ENCODE measurements at places on chromosomes 5 and 9.
A peak's percentile ranks its signal among the peaks of the same experiment; 100 is the strongest.

- DNase-seq, result no peak
Observed at GRCh38 chr5:66967102-66967501, 229.5 kb downstream of the CD180 start.

- no peak for DNase-seq
Observed at GRCh38 chr9:127779136-127779981, 893 bp upstream of the SH2D3C start.

- no peak for DNase-seq
Observed at GRCh38 chr5:123204251-123204650, 115.2 kb downstream of the PRDM6 start.

DNA sequence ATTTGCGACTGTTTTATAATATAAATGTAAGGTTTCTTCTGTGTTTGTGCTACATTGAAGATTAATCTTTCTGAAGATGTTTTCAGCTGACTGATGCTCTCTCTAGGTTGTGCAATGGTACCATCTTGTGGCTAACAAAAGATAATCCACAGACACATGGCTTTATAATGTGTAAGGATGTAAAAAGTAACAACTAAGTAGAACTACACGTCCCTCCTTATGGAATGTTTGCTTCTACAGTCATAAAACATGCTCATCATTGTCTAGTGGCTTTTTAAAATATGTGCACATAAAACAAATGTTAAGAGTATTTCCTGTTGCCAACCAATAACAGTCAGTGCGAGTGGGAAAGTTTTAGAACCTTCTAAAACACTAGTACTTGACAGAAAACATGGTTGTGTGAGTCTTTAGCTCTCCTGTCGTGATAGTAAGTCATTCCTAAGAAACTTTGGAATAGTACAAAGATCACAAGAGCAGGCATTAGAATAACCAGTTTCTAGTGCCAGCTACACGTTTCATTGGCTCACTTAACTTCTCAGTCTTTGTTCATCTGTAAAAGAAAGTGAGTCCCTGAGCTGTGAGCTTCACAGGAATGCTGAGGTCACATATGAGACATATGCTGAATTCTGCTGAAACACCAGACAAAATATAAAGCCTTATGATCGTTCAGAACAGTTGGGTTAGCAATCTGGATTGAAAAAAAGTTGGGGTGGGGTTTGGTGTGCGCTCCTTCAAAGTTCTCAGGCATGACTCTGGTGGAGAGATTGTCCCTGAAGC lies 75.7 kb upstream of the GLIS3 start:
- DNase-seq, result peak; percentile 47

GRCh38 chr5:10266839-10267238 lies 16.8 kb downstream of the CCT5 start:
- no peak for DNase-seq

- DNase-seq, result no peak
Observed at GRCh38 chr5:142098931-142099330, 9.6 kb upstream of the NDFIP1 start.

DNA sequence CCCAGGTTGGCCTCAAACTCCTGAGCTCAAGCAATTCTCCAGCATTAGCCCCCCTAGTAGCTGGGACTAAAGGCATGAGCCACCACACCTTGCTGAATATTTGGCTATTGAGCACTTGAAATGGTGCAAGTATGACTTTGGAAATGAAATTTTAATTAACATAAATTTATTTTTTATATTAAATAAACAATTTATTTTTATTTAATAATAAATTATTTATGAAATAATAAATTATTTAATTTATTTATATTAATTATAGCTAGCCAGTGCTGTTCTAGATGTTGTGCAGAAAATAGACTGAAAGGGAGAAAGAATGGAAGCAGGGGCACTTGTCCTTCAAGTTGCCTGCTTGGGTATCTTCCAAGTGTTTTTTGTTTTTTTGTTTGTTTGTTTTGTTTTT lies 40.0 kb upstream of the CTNNA1 start:
- no peak for DNase-seq

DNA sequence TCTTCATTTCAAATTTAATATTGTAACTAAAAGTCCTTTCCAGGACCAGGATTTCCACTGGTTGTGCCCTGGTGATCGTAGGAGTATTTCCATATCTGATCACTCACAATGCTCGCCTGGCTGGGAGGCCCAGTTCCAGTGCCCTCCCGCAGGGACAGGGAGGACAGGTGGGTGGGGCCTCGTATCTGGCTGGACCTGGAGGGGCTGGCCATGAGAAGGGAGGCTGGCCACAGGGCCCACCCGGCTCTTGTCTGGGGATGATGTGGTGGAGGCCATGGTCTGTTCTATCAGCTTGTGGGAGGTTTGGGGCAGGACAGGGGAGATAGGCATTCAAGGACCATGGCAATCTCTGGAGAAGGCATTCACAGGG lies 286.4 kb downstream of the GADD45G start:
- DNase-seq, result no peak

DNA sequence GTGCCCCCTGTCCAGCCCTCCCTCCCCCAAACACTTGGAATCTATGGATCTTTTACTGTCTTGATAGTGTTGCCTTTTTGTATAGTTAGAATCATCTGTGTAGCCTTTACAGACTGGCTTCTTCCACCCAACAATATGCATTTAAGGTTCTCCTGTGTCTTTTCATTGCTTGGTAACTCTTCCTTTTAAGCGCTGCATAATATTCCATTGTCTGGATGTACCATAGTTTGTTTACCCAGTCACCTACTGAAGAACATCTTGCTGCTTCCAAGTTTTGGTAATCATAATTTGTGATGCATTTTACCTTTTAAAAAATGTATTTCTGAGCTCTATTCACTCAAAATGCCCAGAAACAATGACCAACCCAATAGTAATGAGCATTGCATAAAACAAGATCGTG lies 17.7 kb upstream of the LMX1B start:
- DNase-seq, result no peak

DNA sequence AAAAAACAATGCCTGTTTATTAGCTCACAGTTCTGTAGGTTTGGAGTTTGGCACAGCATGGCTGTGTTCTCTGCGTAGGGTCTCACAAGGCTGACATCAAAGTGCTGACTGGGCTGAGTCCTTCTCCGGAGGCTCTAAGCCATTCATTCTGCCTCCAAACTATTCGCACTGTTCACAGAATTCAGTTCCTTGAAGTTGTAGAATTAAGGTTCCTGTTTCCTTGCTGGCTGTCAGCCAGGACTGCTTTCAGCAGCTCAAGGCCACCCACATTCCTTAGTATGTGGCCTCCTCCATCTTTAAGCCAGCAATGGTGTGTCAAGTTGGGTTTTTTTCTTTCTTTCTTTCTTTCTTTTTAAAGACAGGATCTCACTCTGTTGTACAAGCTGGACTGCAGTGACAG lies 161.9 kb downstream of the CDH6 start:
- no peak for DNase-seq

- DNase-seq, result no peak
Observed at GRCh38 chr5:158875272-158875679, 224.4 kb downstream of the EBF1 start.

DNA sequence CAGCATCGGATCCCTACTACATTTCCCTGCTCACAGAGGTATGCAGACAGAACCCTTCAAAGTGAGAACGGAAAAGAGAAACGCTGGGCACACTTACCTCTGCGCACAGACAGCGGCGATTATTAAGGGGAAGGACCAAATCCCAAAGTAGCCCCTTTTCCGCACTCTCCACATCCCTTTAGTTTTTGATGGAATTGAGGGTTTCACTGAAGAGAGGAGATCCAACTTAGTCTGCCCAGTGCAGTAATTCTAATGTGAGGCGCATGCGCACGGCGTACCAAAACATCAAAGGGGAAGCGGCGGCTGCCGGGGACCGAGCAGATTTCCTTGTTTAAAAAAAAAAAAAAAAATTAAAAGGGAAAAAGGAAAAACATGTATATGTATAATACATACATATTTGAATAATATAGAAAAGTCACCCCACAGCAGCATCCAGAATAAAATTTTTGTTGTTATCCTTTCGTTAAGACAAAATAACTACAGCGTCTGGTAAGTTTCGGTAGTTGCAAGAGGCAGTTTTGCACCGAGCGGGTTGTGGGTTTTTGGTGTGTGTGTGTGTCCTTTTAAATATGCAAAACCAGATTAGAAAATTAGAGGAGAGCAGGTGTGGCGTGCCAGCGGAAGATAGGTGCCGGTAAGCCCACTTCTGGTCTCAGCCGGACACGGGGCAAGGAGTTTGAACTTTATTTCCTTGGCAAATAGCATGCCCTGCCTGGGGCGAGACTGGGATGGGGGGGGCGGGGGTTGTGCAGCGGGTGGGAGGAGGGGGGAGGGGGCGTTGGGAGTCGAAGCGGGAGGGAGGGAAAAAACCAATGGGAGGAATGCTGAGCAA lies at the start of gene GABRB2:
Gene GABRB2, minus strand, starts transcription at position 256 of the 832 bp plus-strand sequence. Its CDS starts 82 bp downstream, at position 174.
- peak; percentile 22 for DNase-seq

- DNase-seq, result no peak
Observed at GRCh38 chr5:143194206-143194605, 209.3 kb downstream of the NR3C1 start.

DNA sequence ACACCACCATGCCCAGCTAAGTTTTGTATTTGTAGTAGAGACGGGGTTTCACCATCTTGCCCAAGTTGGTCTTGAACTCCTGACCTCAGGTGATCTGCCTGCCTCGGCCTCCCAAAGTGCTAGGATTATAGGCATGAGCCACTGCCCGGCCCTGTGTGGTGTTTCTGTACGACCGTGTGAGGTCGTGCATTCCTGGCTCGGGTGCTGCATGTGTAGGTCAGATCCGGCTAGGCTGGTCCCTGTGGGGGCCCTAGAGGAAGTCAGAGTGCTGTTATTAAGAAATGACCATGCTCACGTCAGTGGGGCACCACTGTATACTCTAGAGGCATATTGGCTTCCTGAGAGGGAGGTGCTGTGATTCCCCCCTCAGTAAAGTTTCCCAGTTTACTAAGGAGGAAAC lies 13.7 kb downstream of the WNK2 start:
- no peak for DNase-seq

DNA sequence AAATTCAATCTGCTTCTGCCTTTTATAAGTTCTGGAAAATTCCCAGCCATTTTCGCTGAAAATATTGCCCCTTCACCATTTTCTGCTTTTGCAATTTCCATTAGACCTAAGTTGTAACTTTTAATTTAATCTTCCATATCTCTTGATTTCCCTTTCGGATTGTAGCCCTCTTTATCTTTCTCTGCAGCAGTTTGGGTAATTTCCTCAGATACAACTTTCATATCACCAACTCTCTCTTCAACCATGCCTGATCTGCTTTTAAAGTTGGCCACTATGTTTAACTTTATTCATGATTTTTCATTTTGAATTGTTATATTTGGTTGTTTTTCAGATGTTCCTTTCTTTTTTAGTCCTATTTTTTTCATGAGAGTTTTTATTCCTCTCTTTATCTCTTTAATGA lies 157.0 kb upstream of the VLDLR start:
- DNase-seq, result no peak

DNA sequence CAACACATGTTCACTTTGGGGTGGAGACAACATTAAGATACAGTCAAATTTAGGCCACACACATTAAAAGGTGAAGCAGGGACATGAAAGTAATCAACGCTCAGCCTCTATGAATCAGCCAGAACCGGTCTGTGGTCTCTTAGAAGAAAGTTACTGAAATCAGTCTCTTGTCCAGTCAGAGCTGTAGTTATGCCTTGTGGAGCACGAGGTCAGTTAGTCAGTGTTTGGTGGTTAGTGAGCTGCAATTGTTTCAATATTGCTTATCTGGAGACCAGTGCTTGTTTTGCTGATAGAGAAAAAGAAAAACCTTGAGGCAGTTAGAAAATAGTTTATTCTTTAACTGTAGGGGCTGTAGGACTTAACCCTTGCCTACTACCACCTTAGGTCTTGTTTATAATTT lies 157.8 kb upstream of the RASEF start:
- DNase-seq, result peak; percentile 85

GRCh38 chr5:135695656-135696313 lies 117.0 kb upstream of the CXCL14 start:
- DNase-seq, result no peak

- peak; percentile 29 for DNase-seq
Observed at GRCh38 chr5:170747851-170748250, 35.7 kb upstream of the GABRP start.

DNA sequence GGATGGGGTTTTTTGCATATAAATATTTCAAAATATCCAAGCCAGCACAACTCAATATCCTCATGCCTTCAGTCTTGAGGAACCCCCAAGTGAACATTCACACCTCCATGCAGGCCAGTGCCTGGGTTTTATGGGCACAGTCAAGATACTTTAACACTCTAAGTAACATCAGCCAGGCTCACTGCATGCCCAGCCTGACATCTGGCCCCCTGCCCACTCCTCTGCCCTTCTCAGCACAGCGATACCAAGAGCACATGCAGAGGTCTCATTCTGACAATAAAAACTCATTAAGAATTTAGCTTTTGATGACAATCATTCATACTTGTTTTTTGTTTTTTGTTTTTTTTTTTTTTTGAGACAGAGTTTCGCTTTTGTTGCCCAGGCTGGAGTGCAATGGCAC lies 250.0 kb downstream of the CWC27 start:
- no peak for DNase-seq

- no peak for DNase-seq
Observed at GRCh38 chr9:91994422-91994821, 44.4 kb upstream of the ROR2 start.

DNA sequence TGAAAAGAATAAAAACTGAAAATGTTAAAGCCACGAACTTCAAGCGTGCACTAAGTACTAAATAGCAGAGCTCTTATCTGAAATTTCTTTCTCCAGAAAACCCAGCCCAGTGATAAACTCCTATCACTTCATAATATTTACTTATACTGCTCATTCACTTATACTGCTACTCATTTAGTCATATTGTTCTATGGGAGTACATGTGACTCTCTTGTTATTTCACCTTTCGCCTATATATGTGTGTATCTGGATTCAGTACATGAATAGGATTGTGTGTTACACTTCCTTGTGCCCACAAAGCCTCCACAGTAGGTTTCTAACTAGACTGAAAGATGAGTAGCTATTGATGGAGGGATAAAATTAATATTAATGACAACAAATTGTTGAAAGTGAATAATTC lies 526.8 kb upstream of the GRAMD2B start:
- no peak for DNase-seq

DNA sequence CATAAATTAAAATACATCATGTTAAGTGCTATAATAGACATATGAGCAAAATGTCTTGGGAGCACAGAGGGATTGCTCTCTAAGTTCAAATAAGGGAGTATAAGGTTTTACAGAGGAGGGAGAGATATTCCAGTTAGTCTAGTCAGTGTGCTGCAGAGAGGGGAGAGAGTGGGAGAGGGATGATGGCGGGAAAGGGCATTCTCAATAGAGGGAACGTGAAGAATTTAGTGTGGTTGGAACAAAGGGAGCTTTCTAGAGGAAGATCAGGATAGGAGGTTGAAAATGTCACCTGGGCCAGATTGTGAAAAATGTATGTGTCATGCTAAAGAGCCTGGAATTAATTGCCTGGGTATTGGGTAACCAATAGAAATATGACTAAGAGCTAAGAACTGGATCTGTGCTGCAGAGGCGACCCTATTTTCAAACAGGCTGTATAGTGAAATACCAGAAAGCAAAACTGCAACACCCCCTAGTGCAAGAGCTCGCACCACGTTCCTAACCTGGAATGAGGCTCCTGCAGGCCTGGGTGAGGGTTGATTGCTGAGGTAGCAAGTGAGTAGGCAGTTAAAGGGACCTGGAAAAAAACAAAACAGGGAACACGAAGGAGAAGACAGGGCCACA lies 791.8 kb upstream of the C9orf72 start:
- DNase-seq, result no peak

- DNase-seq, result no peak
Observed at GRCh38 chr5:56176155-56176798, 56.9 kb downstream of the ANKRD55 start.

GRCh38 chr9:27352457-27353165 lies 55.7 kb upstream of the EQTN start:
- no peak for DNase-seq

Measured in endothelial cell of umbilical vein (primary cell).